NCI-H1092 (cell line): ENCODE measurements at places on chromosomes 12 and 14.

DNA sequence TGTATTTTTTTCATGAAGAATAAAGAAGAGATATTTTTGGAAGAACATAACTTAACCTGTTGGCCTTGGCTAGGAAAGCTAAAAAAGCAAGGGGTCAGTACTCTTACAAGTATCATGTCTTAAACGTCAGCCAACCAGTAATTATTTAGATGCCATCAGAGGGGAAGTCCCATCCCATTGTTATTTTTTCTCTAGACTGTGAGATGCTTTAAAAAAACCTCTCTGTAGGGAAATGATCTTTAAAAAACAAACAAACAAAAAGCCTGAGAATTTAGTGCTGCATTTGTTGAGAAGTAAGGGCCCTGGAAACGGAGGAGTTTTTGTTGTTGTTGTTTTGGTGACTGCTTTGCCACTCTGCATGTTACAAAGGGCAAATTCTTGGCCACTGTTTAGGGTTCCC, 474.0 kb downstream of the ZFP36L1 start:
- no peak for DNase-seq

DNA sequence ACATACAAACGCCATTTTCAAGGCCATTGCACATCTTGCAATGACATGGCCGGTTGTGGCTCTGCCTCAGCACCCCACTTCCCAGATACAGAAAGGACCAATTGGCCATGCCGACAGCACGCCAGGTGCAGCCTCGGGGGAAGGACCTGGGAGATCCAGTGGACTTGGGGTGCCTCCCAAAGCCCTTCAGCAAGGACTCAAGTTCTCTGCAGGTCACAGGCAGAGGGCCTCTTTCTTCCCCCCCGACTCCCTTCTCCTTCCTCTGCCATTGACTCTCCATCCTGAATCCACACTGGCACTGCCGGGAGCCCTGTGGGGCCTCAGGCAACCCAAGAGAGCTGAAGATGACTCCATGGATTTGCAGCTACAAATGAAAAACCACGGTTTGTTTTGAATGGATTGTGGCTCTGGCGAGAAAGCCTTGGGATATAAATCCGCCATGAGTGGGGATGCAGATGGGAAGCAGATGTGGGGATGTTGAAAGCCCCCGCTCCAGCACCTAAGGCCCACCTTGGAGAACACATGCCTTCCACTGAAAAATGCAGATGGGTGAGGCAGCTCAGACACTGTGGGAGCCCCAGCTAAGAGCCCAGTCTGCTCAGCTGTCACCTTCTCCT, 35.1 kb upstream of the LTBP2 start:
- DNase-seq, result no peak

DNA sequence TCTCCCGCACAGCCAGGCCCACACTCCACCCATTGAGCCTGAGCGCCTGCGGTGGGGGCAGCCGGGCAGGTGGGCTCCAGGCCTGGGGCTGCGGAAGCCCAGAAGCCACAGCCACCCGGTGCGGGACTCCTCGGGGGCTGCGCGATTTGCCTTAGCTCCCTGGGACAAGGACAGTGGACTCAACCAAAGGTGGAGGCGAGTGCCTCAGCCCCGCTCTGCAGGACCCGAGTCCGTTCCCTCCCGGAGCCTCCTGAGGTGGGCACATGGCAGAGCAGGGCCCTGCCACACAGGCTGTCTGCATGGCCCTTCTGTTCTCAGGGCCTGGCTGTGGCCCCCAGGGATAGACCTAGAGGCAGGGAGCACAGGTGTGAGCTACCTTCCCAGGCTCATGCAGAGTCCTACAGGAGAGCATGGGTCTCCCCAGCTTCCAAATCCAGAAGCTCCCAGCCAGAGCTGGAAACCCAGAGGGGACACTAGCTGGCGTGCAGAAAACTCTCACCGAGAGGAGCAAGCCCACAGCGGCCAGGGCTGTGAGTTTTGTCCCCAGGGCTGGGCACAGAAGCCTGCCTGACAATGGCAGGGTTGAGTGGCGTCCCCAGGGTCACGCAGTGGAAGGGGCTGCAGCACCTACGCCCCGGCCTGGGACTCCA, 22.2 kb upstream of the LRTM2 start:
- no peak for DNase-seq

DNA sequence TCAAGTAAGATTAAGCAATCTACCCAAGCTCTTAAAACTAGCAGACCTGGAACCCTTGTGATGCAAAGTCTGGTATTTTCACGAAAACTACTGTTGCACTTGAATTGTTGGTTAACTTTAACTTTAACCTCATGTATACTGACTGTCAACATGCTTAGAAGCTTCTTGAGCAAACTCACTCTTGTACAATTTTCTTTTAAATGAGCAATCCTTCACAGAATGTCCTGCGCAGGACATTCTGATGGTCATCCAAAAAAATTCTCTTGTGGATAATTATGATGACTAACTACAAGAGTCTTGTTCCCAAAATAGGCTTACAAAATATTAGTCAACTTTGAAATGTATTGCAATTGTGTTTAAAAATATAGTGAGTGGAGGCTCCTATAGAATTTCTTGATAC, 54.0 kb upstream of the PDE3A start:
- no peak for DNase-seq

- peak; percentile 51 for DNase-seq
Observed at GRCh38 chr14:60349663-60350365, 100.8 kb downstream of the PPM1A start.

- no peak for DNase-seq
Observed at GRCh38 chr12:38813923-38814322, 91.5 kb downstream of the CPNE8 start.

GRCh38 chr12:112190231-112191025, 65.1 kb downstream of the TRAFD1 start:
- DNase-seq, result no peak

- no peak for DNase-seq
Observed at GRCh38 chr14:89276424-89276975, 140.5 kb downstream of the FOXN3 start.

DNA sequence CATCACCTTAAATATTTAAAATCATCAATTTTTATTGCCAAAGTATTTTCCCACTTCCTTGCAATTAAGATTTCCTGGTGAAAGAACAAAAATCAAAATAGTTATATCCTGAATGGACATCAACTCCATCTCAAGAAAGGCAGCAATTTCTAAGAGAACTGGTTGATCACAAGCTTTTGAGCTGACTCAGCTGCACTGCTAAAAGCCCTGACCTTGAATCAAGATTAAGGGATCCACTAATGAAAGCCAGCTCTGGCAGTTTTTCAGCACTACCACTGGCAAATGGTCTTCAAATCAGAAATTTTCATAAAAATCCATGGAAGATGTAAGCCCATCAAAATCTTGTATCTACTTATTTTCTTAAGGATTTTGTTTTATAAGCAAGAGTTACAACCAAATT, 123.4 kb downstream of the SLC6A15 start:
- no peak for DNase-seq

DNA sequence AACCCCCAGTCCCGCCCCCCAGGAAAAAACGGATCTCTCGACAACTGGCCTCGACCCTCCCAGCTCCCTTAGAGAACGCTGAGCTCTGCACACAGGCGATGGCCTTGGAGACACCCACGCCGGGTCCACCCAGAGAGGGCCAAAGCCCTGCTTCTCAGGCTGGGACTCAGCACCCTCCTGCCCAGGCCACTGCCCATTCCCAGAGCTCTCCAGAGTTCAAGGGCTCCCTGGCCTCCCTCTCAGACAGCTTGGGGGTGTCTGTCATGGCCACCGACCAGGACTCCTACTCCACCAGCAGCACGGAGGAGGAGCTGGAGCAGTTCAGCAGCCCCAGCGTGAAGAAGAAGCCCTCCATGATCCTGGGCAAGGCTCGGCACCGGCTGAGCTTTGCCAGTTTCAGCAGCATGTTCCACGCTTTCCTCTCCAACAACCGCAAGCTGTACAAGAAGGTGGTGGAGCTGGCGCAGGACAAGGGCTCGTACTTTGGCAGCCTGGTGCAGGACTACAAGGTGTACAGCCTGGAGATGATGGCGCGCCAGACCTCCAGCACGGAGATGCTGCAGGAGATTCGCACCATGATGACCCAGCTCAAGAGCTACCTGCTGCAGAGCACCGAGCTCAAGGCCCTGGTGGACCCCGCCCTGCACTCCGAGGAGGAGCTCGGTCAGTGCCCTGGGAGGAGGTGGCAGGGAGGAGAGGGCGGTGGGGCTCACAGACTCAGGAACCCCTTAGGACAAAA, 95.8 kb downstream of the LGMN start:
- DNase-seq, result no peak

GRCh38 chr14:73712540-73713180, 1.5 kb downstream of the PNMA1 start:
- peak; percentile 24 for DNase-seq

DNA sequence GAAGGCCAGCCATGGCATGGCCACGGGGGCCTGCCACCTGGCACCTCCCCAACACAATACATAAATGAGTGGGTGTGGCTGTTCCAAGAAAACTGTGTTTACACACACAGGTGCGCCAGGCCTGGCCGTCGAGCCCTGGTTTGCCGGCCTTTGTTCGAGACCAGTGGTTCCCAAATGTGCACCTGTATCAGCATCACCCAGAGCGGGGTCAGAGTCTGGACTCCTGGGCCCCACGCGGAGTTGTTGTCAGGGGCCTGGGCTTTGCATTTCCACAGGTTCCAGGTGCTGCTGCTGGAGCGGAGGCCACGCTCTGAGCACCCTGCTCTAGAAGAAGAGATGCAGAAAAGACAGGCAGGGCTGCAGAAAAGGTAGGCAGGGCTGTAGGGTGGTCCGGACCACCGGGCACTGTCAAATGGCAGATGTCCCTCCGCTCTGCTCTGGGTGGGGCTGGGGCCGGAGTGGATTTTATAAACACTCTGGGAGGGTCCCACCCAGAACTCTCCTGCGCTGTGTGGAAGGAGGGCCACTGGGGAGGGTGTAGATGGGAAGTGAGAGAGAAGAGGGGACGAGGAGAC, 4.2 kb upstream of the ASPG start:
- no peak for DNase-seq

DNA sequence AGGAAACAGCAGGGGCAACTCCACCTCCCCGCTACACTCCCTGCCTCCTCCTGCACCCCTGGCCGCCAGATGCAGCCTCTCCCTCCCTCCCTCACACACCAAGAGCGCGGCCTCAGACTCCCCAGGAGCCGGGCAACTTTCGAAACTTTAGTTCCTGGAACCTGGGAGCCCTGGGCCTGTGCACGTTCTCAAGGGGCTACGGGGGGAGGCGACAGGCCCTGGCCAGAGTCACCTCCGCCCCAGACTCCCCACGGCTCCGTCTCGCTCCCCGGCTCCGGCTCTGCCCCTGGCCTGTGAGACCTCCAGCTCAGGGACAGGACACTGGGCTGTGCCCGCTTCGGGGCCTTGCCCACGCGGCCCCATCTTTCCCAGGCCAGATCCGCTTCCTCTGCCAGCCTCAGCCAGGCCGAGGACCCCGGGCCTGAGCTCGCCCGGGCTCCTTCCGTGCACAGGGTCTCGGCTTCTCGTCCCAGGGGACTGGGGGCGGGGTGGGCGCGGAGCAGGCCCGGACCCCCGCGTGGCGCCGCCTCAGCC, 5.5 kb downstream of the AMN start:
- no peak for DNase-seq

GRCh38 chr12:29346769-29347421, 34.1 kb downstream of the ERGIC2 start:
- DNase-seq, result no peak

GRCh38 chr12:53185582-53186153, 4.9 kb upstream of the CSAD start:
- DNase-seq, result no peak
